ENCODE measurements at places on chromosomes 11 and 22.

GRCh38 chr11:117697319-117697718, 99.7 kb downstream of the DSCAML1 start:
- no peak overlapping the region for H3K27ac ChIP-seq
- peaks cover 8% of the 10 kb centered on the region for H3K27me3 ChIP-seq
- no peak overlapping the region for H3K4me3 ChIP-seq
- no peaks in the 10 kb centered on the region for H3K36me3 ChIP-seq

GRCh38 chr11:73263640-73264039, 8.5 kb upstream of the P2RY6 start:
- peaks cover 14% of the 10 kb centered on the region for H3K4me1 ChIP-seq
- no peak overlapping the region for H3K4me3 ChIP-seq
- no peak for DNase-seq
- H3K36me3 ChIP-seq = no peaks in the 10 kb centered on the region
- H3K27me3 ChIP-seq = peaks cover 62% of the 10 kb centered on the region

GRCh38 chr11:44711113-44711786, 15.5 kb upstream of the TSPAN18 start:
- no peak overlapping the region for H3K4me3 ChIP-seq
- peaks cover 66% of the 10 kb centered on the region for H3K27me3 ChIP-seq
- H3K4me1 ChIP-seq = peaks cover 15% of the 10 kb centered on the region

DNA sequence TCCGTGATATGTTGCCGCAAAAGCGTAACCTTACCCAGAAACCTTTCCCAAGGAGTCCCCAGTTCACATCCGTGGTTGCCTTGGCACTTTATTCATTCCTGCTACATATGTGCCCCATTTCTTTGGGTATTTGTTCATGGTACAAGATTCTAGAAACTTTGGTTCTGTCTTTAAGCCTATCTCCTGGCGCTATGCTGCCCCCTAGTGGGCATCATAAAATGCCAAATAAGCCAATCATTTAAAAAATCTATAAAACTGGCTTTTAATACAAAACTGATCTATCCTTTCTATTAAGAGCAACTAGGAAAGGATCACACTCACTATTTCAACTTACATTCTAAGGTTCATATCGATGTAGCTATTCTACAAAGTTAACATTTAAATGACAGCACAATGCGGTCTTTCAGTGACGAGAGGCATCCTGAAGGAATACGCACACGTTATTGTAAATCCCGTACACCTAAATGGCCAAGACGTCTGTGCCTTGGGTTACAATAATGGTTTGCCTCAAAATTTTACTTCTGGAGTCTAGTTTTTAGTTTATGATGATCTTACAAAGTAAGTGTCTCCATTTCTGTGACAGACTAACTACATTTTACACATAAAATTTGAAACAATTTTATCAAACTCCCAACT, 16.2 kb downstream of the PIWIL3 start:
- DNase-seq = peak; percentile 65
- H3K27ac ChIP-seq = no peak overlapping the region
- no peak overlapping the region for H3K4me3 ChIP-seq
- H3K36me3 ChIP-seq = no peaks in the 10 kb centered on the region
- no peaks in the 10 kb centered on the region for H3K4me1 ChIP-seq

- no peaks in the 10 kb centered on the region for H3K4me1 ChIP-seq
- no peak overlapping the region for H3K27ac ChIP-seq
- H3K36me3 ChIP-seq = no peaks in the 10 kb centered on the region
- peaks cover 33% of the 10 kb centered on the region for H3K27me3 ChIP-seq
- H3K4me3 ChIP-seq = no peak overlapping the region
These were observed 19.4 kb downstream of the LRRC74B start for GRCh38 chr22:21064917-21065864.

- H3K36me3 ChIP-seq = peaks cover 66% of the 10 kb centered on the region
- H3K27ac ChIP-seq = peak overlapping the region; percentile 69
- no peaks in the 10 kb centered on the region for H3K27me3 ChIP-seq
These were observed 34.1 kb downstream of the SBF1 start for GRCh38 chr22:50440544-50441249.

DNA sequence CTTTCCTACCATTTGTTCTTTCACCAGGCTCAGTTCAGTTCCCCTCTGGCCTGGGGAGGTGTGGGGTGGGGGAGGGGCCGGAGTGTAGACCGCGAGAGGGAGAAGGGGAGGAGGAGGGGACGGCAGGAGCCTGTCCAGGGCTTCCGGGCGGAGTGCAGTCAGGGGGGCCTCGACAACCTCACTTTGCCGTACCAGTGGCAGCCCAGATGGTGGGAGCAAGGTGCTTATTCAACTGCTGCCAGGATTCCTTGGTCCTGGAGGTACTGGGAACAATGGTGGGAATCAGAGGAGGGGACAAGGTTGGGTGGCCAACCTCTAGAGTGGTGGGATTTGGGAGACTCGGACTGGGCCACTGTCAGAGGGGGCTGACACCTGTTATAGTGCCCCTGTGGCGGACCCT, 1.2 kb downstream of the BACE1 start:
- no peak for DNase-seq
- H3K27me3 ChIP-seq = no peaks in the 10 kb centered on the region
- H3K4me1 ChIP-seq = peaks cover 8% of the 10 kb centered on the region
- peaks cover 12% of the 10 kb centered on the region for H3K36me3 ChIP-seq
- H3K27ac ChIP-seq = no peak overlapping the region

DNA sequence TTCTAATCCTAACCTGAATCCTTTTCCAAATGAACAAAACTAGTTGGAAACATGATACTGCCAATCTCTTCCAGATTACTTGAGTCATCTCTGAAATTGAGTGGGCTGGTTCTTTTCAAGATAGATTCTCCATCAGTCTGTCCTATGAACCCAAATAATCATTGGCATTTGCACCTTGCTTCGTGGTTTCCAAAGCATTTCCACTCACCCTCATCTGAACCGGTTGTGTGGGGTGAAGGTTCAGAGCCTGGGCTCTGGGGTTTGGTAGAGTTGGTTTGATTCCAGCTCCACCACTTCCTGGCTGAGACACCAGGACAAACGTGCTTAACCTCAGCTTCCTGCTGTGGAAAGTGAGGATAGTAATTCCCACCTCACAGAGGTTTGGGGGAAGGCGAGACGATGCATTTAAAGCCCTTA, 206.4 kb upstream of the E2F8 start:
- no peak overlapping the region for H3K4me3 ChIP-seq
- peak; percentile 16 for DNase-seq
- peaks cover 8% of the 10 kb centered on the region for H3K36me3 ChIP-seq
- H3K27ac ChIP-seq = no peak overlapping the region

DNA sequence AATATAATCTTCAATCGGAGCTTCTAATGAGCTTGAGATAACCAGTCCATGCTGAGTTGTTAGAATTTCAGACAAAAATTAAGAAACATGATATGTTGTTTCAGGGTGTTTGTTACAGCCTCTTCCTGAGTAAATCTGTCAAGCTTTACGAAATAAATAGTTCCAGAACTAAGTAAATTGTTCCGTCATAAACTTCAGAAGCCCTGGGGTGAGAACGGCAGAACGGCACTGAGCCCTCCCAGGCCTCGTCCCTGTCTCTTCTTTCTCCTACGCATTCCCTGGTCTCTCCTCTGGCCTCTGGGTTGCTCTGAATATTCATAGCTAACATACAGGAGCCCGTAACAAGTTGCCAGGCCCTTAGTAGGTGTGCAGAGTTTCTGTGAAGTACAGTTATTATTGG, 390.8 kb upstream of the NARS2 start:
- H3K36me3 ChIP-seq = no peaks in the 10 kb centered on the region
- H3K27me3 ChIP-seq = peaks cover 51% of the 10 kb centered on the region
- no peak overlapping the region for H3K27ac ChIP-seq
- peaks cover 8% of the 10 kb centered on the region for H3K4me1 ChIP-seq
- DNase-seq = no peak

DNA sequence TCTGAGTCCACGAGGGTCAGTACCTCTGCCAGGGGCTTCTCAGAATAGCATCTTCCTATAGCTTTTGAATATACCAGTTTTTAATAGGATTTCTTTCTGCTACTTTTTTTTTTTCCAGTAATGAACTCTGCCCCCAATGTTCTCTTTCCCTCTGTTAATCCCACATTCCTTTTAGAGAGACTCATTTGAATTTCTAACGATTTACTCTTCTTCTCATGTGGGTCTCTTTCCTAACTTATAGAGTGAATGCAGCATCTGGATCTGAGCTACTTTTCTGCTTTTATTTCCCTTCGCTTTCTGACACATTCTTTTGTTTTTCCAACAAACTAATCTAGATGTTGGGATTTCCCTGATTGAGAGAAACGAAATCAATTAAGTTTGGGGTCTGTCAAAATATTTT, 71.4 kb downstream of the INSC start:
- no peaks in the 10 kb centered on the region for H3K36me3 ChIP-seq
- no peak overlapping the region for H3K27ac ChIP-seq
- H3K27me3 ChIP-seq = peaks cover 19% of the 10 kb centered on the region
- no peak for DNase-seq
- no peak overlapping the region for H3K4me3 ChIP-seq

DNA sequence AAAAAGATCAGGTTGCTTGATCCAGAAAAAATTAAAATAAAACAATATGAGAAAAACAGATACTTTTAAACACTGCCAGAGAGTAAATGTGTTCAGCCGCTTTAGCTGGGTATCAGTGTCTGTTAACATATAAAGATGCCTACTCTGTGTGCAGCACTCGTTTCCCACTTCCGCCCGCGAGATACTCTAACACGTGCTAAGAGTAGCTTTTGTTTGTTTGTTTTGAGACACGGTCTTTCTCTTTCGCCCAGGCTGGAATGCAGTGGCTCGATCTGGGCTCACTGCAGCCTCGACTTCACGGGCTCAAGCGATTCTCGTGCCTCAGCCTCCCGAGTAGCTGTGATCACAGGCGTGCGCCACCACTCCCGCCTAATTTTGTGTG, 531 bp upstream of the MEN1 start:
- no peak for DNase-seq
- H3K27ac ChIP-seq = peak overlapping the region; percentile 70
- H3K4me3 ChIP-seq = peak overlapping the region; percentile 97
- no peaks in the 10 kb centered on the region for H3K27me3 ChIP-seq
- H3K4me1 ChIP-seq = peaks cover 9% of the 10 kb centered on the region
- H3K36me3 ChIP-seq = peaks cover 30% of the 10 kb centered on the region

- no peaks in the 10 kb centered on the region for H3K36me3 ChIP-seq
- H3K27me3 ChIP-seq = no peaks in the 10 kb centered on the region
These were observed 36.9 kb upstream of the KCNQ1OT1 start for GRCh38 chr11:2736577-2737225.

GRCh38 chr22:33054001-33054675, 4.0 kb downstream of the SYN3 start:
- no peaks in the 10 kb centered on the region for H3K4me1 ChIP-seq
- H3K27ac ChIP-seq = no peak overlapping the region
- DNase-seq = no peak

DNA sequence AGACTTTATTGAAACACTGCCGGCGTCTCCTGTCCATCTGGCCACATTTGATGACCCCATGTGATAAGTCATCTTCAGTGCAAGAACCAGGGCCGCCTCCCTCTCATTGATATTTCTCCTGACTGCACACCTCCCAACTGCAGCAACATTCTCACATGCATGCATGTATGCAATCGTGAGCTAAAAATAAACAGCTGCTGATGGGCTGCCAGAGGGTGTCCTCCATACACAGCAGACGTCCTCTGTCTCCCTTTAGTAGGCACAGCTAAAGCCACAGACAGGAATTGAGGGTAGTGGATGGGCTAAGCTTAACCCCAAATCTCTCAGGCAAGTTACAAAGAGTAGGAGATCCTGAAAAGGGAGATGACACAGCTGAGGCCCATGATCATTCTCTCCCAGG, 106.7 kb upstream of the HSD17B12 start:
- no peak overlapping the region for H3K4me3 ChIP-seq
- no peaks in the 10 kb centered on the region for H3K36me3 ChIP-seq
- H3K4me1 ChIP-seq = peaks cover 21% of the 10 kb centered on the region
- no peak overlapping the region for H3K27ac ChIP-seq

DNA sequence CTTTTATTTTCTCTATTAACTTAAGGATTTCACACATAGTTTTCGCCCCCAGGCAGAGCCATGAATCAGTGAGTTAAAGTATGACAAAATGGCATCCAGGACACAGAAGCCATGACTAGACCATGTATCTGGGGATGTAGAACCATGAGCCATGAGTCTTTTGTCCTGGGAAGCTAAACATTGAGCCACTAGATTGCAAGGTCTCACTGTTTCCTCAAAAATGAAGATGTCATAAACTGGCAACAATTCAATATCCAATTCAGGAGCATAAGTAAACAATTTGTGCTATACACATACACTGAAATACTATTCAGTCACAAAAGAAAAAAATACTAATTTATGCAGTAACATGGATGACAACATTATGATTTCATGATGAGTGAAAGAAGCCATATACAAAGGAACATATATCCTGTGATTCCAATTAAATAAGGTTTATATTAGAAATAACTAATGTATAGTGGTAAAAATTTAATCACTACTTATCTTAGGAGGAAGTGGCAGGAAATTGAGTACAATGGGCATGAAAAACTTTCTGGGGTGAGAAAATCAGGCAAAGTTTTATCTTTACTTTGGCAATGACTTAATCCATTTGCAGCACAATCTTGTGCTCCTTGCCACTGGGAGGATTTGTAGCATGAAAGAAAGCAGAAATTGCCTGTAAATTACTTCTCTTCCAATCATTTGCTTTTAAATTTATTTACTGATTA, 28.5 kb upstream of the CARD16 start:
- H3K4me3 ChIP-seq = no peak overlapping the region
- no peak overlapping the region for H3K27ac ChIP-seq
- no peaks in the 10 kb centered on the region for H3K36me3 ChIP-seq
- no peaks in the 10 kb centered on the region for H3K4me1 ChIP-seq
- DNase-seq = no peak

DNA sequence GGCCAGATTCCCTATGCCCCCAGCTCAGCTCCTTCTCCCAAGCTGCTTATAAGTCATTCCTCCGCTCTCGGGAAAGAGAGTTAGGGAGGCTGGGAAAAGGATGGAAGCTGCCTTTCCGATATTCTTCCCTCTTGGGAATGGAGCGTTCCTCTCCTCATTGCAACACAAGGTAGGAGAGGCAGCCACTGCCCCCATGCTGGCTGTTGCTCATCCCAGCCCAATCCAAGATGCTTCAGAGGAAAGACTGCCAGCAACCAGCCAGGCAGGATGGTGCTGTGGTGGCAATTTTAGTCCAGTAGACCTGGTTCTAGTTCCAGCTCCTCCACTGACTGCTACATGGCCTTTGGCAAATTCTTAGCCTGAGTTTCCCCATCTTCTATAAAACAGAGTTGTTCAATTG, 13.7 kb upstream of the C11orf96 start:
- no peak overlapping the region for H3K27ac ChIP-seq
- peaks cover 4% of the 10 kb centered on the region for H3K27me3 ChIP-seq
- DNase-seq = no peak
- H3K4me1 ChIP-seq = peaks cover 9% of the 10 kb centered on the region
- H3K4me3 ChIP-seq = no peak overlapping the region
- H3K36me3 ChIP-seq = no peaks in the 10 kb centered on the region
